ENCODE measurements at places on chromosomes 7 and 10. TPM values are rescaled to one million over a fixed set of nuclear protein-coding genes. Genes with fewer than 3 reads are reported as not detected.

Gene CYP26C1
- total RNA-seq = not detected

Gene DNAJB9
- total RNA-seq = 14.4 TPM

Gene PRPS1L1
- total RNA-seq = not detected

Gene PRRT4
- 0.56 TPM for total RNA-seq

Gene PAPSS2
- 19.6 TPM for total RNA-seq

Gene CEP55
- 15.0 TPM for total RNA-seq

Gene ABLIM1
- 45.1 TPM for total RNA-seq

Gene OR2A42
- 0.27 TPM for total RNA-seq

Gene ASIC3
- 0.54 TPM for total RNA-seq

Gene CLRN3
- total RNA-seq = not detected

Gene MACC1
- total RNA-seq = 14.2 TPM

Gene ORAI2
- 33.8 TPM for total RNA-seq

Gene LIPF
- not detected for total RNA-seq

Gene PLAC9
- 0.89 TPM for total RNA-seq

Gene MOGAT3
- not detected for total RNA-seq

Gene DOCK4
- total RNA-seq = 33.8 TPM

Gene THSD7A
- total RNA-seq = 1.7 TPM

Gene TMEM225B
- not detected for total RNA-seq

Gene IFIT1B
- total RNA-seq = not detected

Gene RBAK
- total RNA-seq = 15.1 TPM

Gene LEP
- not detected for total RNA-seq

Gene PLCE1
- 0.08 TPM for total RNA-seq

Gene SSC4D
- total RNA-seq = 12.7 TPM

Gene METTL27
- total RNA-seq = 5.9 TPM

Gene EPO
- total RNA-seq = not detected

Gene MAPK8
- 73.6 TPM for total RNA-seq

Gene MBL2
- not detected for total RNA-seq

Gene LRRC4
- 3.6 TPM for total RNA-seq

Gene A1CF
- total RNA-seq = not detected

Gene NPSR1
- total RNA-seq = not detected

Gene LDB3
- 0.14 TPM for total RNA-seq

Gene LRRC18
- total RNA-seq = not detected

Gene RALA
- 51.9 TPM for total RNA-seq

Gene CCSER2
- total RNA-seq = 33.8 TPM

Gene TMEM213
- total RNA-seq = not detected

Measured in GM23338 (cell line).